ENCODE measurements at places on chromosomes 3 and 15.

- DNase-seq: no peak
Measured at GRCh38 chr3:136577791-136578190, 174.4 kb downstream of the STAG1 start.

- DNase-seq: no peak
Measured at GRCh38 chr3:76403556-76403955, 618.2 kb upstream of the ZNF717 start.

DNA sequence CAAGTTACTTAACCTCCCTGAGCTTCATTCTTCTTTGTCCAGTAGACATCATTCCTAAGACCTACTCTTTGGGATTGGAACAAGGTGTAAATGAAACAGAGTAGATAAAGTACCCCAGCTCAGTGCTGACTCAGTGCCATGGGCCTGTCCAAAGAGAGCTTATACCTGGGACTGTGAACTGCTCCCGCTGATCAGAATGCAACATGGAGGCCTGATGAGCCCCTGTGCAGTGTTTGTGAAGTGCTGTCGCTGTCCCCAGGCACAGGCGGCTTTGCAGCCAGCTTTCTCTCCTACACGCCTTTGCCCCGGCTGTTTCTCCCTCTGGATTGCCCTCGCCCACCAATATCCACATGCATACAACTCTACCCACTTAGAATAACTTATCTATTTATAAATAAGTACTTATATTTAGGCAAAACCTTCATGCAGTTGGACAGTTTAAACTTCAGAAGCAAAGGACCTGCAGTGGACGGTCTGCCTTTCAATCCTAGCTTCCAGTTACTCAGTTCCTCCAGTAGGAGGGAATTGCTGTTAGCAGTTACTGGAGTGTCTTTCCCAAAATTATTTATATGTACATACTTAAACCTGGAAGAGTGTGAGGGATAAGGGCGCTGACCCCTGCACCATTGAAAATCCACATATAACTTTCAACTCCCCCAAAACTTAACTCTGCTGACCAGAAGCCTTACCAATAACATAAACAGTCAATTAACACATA is 80.0 kb downstream of the CORO2B start:
- DNase-seq: no peak

GRCh38 chr3:29775340-29775739 is 494.5 kb downstream of the RBMS3 start:
- no peak for DNase-seq

GRCh38 chr15:91917686-91918360 is 64.3 kb downstream of the SLCO3A1 start:
- no peak for DNase-seq

DNA sequence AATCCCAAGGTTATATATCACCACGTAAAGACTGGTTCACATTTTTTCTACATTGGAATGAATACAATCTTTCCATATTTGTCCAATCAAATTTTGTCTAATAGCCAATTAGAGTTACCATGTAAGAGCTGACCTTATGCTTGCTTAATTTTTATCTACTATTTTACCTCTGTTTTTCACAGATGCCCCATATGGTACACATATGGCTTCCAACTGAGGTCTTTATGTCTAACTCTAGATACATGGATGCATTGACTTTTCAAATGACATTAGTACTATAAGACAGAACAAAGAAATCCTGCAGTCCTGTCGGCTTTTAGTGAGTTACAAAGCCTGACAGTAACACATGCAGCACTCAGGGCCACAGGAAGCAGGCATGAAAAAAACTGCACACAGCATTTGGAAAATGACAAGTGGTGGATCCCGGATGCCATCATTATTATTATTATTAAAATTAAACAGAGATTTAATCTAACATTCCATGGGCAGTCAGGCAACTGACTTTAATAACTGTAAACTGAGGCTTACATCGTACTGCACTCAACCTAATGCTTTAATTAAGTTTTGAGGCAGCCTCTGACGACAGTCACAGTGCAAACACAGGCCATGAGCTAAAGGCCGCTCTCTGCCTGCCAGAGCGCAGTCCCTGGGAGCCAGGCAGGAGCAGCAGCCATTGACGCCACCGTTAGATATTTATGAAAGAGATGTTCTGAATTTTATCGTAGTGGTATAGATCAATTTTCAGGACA is 113.9 kb upstream of the TMCO5A start:
- DNase-seq: no peak

DNA sequence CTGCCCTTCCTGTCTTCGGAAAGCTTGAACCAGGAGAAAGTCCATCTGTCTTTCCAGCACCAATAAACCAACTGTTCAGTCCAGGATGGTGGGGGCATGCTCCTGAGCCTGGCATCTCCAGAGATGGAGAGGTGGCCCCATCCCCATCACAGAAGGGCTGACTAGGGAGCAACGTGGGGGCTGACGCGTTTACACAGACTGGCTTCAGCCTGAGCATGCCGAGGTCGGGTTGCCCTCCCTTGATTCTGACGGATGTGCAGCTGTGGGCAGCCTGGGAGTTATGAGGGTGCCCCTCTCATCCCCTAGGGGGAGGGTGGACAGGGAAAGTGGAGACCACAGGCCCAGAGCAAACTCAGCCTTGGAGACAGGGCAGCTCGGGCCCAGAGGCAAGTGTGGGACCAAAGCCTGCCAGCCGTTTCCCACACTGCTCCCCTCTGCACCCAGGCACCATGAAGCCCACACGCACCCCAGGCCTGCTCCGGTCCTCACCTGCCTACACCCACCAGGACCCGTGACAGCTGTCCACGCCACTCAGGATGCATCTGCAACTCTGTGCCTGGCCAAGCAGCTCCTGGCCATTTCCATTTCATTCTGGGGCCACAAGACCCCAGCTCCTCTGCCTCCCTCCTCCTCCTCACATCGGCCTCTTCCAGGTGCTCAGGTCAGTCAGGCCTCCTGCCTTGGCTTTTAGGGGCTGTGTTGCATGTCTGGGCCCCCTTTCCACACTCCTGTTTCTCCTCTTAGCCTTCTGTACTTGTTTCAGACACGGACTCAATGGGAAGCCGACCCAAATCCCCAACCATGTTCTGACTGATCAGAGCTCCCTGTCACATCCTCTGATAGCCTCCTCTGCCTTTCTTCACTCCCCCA is 48.2 kb upstream of the SLC41A3 start:
- DNase-seq: peak; percentile 8

DNA sequence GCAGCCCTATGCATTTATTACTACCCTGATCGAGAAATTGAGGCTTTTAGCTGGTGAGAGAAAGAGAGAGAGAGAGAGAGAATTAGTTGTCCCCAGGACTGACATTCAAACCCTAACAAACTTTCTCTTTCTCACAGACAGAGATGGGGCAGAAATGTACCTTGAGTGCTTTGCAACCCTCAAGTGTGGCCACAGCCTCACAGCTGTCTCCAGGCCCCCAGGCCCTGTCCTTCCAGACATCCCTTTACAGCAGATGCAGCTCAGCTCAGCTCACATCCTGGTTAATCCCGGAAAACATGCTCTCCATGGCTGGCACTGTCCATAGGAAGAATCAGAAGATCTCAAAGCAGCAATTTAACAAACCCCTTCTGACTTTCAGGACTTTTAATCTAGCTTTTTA is 67.6 kb downstream of the DCLK3 start:
- DNase-seq: no peak

- no peak for DNase-seq
Measured at GRCh38 chr3:140233702-140234101, 298.7 kb downstream of the CLSTN2 start.

DNA sequence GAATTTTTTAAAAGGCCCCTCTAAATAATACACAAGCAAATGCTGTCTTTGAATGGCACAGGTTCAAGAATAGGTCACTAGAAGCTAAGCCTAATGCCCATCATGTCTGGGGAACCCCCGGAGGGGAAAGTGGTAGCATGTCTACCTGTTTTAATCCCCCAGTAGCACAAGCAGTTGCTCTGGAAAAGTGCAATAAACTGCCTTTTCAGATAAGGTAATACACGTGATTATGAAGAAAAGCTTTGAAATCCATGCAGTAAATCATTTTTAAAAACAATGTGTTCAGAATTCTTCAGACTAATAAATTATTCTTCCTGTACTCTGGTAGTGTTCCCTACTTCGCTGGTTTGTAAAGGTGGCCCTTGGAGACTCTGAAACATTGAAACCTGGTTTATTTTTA is 922.2 kb downstream of the ROBO1 start:
- no peak for DNase-seq

GRCh38 chr3:11570251-11570650 is 73.5 kb downstream of the VGLL4 start:
- no peak for DNase-seq

DNA sequence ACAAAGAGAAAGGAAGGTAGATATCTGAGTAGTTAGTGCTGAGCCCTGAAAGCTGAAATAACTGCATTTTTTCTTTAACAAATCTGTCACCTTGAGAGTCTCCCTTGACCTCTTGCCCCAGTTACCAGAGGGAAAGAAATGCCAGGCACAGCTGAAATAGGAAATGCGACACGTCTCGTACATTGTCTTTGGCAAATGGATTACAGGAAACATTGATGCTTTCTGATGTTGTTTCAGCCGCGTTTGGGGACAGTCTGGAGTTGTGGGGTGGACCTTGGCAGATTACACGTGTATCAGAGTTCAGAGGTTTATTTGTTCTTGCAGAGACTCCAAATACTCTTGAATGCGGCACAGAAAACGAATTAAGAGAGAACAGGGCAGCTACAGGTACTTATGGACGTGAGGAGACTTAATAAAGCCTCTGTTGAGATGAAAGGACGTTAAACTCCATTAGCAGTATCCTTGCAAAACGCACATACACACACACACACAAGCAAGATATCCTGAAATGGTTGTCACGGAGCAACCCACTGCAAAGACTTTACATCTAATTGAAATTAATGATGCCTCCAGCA is 272.8 kb upstream of the RORA start:
- no peak for DNase-seq

DNA sequence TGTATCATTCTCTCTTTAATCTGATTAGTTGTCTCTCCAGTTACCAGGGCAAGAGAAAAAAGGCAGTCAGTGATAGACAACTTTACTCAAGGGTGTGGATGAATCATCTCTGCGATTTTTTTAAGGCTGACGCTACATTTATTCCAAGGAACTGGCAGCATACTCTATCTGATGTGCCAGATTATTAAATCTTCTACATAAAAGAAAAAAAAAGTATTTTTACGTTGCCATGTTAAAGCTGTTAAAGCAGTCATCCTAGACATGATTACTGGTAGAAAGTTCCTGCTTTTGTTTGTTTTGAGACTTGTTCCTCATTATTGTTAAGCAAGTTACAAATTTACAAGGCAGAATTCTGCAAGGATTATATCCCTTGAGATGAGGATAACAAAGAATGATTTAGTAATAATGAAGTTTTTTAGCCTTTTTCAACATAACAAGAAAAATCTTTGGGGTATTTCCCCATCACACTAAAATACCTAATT is 121.7 kb downstream of the CBLB start:
- DNase-seq: no peak

DNA sequence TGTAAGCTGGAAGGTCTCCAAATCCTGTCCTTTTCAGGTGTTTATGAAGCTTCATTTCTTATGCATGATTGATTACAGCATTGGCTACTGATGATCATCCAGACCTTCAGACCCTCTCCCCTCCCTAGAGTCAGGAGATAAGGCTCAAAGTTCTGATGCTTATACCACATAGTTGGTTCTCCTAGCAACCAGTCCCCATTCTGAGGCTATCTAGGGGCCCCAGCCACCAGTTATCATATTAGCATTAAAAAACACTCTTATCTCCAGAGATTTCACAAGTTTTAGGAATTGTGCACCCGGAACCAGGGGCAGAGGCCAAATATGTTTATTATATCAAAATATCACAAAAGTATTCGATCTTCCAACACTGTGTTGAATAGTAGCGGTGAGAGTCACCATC is 953.1 kb downstream of the FHIT start:
- DNase-seq: no peak

DNA sequence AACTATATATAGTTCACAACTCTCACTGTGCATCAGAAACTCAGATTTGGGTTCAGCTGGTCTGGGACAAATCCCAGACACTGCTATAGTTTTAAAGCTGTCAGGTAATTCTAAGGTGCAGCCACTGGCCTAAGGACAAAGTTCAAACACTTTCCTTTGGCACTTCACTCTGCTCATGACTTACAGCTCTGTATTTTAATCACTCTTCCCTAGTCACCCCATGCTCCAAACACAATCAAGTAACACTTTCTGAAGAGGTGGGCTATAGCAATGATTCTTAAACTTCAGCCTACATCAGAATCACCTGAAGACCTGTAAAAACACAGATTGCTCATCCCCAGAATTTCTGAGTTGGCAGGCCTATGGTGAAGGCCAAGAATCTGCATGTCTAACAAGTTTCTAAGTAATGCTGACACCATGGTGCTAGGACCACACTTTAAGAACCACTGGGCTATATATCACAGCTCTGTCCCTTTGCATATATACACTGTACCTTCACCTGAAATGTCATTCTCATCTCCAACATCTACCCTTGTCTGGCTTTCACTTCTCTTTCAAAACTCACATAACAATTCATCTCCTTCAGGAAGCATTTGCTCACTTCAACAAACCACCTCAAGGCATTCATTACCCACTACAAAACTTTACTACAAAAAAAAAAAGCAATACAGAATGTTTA is 21.4 kb downstream of the STAG1 start:
- no peak for DNase-seq

DNA sequence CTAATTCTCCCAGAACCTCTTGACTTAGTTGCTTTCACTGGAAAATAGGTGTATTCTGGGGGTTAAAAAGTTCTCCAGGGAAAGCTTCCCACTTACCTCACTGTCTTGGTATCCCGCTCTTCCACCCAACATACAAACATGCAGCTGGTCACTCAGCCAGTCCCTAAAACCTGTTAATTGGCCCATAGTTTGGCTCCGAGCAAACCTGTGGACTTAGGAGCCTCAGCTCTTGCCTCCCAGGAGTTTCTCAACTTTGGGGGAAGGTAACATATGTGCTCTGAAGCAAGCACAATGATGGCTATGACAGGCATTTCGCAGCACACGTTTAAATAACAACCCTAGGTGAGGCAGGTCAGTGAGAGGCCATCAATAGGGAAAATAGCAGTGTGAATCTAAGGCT is 25.8 kb upstream of the LRRFIP2 start:
- no peak for DNase-seq

DNA sequence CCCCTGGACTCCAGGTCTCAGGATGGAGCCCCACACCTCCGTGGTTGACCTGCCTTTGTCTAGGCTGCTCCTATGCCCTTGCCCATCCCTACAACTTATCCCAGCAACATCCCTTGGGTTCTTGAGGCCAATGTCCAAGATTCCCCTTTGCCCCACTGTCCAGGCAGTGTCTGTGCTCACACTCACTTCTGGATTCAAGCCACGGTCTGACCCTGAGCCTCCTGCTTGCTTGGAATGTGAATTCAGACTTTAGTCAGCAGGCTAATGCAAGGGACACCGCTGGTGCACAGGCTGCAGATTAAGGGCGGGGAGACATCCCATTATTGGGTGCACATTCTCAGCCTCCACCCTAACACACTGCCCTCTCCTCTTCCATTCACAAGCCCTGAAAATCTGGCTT is 154.1 kb downstream of the WNT5A start:
- DNase-seq: no peak

DNA sequence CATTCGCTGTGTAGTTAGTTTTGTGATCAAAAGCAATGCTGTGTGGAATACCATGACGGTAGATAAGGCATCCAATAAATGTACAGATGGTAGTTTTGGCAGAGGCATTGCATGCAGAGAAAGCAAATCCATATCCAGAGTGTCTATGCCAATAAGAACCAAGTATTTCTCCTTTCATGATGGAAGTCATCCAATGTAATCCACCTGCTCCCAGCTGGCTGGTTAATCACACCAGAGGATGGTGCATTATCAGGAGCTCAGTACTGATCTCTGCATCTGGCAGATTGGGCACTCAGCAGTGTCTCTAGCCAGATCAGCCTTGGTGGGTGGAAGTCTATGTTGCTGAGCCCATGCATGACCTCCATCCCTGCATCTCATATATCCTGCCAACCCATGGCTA is 677.7 kb upstream of the NECTIN3 start:
- peak; percentile 51 for DNase-seq

- peak; percentile 61 for DNase-seq
Measured at GRCh38 chr3:37670961-37671483, 190.7 kb upstream of the CTDSPL start.

Measured in right hindlimb (tissue), 1 donor.